ENCODE measurements at places on chromosomes 11 and 22.
A peak's percentile ranks its signal among the peaks of the same experiment; 100 is the strongest.

- no peak for DNase-seq
These were observed 25.4 kb downstream of the MAML2 start for GRCh38 chr11:96317571-96317970.

GRCh38 chr11:119888119-119888518, 159.1 kb upstream of the NECTIN1 start:
- DNase-seq, result no peak

GRCh38 chr11:119673759-119674336, 55.2 kb downstream of the NECTIN1 start:
- no peak for DNase-seq

DNA sequence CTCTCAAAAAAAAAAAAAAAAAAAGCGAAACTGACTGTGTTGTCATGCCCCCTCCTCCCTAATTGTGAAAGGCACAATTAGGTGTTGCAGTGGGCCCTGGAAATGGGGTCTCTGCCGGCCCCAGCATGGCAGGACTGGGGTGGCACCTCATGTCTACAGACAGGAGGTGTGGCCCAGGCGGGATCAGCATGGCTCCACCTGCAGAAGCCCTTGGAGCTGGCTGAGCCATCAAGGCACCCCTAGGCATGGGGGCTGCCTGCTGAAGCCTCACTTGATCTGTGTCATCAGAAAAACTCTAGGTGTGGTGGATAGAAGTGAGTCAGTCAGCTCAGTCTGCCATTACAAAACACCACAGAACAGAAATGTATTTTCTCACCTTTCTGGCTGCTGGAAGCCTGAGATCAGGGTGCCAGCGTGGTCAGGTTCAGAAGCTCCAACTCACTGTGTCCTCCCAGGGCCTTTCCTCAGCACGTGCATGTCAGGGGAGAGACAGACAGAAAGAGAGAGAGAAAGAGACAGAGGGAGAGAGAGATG, 10.1 kb upstream of the B4GALNT4 start:
- DNase-seq, result no peak

GRCh38 chr11:26021017-26021416, 310.9 kb upstream of the ANO3 start:
- no peak for DNase-seq

- no peak for DNase-seq
These were observed 32.5 kb downstream of the PAK1 start for GRCh38 chr11:77441426-77441825.

- no peak for DNase-seq
These were observed 313.1 kb upstream of the PITPNB start for GRCh38 chr22:28232204-28232603.

GRCh38 chr22:20111045-20111688, 4.7 kb upstream of the RANBP1 start:
- no peak for DNase-seq

GRCh38 chr11:69351460-69351859, 57.5 kb downstream of the MYEOV start:
- no peak for DNase-seq

DNA sequence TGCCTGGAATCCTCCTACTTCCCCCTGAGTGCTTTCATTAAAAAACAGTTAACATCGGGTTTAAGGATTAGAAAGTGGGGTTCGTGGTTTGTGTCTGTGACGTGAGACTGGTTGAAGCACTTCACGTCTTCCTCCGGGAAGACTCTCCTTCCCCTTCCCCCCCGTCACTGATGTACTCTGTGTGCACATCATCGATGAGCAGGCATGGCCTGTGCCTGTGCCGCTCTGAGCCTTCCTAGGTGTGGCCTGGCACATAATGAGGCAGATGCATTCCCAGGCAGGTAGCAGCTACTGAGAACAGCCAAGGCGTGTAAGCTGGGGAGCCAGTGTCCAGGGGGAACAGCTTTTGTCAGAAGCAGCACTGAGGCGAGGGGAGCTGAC, 93.8 kb downstream of the BCR start:
- no peak for DNase-seq

GRCh38 chr22:44721213-44721612, 19.2 kb downstream of the PRR5 start:
- DNase-seq, result no peak

DNA sequence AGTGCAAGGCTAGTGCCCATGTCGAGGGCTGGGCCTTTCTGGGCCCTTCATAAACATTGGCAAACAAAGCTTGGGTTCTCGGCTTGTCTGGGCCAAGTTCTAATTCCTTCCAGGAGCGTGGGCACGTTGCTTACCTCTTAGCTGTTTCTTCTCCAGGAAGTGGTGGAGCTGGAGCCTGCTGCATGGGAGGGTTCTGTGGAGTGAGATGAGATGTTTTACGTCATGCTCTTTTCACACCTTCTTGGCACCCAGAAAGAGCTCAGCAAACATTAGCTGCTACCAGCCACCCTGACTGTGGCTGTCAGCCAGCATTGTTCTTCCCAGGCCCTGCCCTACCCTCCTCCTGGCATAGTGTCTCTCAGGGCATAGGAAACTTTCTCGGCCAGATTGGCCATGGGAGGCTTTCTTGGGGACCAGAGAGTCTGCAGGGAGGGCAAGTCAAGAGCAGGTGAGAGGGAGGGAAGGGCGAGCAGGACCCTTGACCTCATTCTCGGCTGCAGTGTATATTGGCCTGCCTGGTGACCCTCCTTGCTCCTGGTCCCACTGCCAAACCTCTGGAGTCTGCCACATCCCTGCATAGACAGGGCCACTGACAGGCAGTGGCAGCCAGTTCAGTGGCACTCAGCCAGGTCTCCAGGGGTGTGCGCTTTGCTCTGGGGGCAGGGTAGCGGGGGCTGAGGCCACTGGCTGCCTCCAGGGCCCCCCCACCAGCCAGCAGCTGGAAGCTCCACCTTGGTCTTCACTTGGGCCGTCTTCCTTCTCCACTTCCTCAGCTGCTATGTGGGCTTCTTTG, 98.8 kb downstream of the BCR start:
- no peak for DNase-seq

GRCh38 chr11:60971520-60971919, at the start of gene CD6:
TSS of gene CD6 (plus strand) at chr11:60971680. CDS start at chr11:60971866, 186 bp downstream.
- DNase-seq, result peak; percentile 64

DNA sequence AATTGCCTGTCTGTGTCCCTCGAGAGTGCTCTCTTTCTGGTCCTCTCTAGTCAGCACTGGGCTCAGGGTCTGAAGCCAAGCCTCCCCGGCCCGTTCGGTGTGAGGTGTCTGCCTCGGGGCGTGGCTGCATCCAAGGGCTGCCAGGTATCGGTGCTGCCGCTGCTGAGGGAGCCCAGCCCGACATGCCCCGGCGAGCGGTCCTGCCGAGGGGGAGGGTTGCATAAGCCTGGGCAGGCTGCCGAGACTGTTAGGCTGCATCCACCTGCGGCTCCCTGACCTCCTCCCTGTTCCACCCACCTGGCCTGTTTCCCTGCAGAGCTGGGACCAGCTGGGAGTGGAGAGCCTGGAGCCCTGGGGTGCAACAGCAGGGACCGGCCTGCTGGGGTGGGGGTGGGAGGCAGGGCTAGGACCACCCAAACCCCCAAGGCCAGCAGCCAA, 6.3 kb downstream of the OVOL1 start:
- DNase-seq, result no peak
